Activated CD4-positive, alpha-beta T cell treated with anti-CD3 and anti-CD28 coated beads, Interleukin-2, amount 50 U/mL, for 16 hours (primary cell): ENCODE measurements at places on chromosomes 2 and 18.

- DNase-seq = no peak
Observed at GRCh38 chr2:20625491-20626391, 25.2 kb downstream of the HS1BP3 start.

DNA sequence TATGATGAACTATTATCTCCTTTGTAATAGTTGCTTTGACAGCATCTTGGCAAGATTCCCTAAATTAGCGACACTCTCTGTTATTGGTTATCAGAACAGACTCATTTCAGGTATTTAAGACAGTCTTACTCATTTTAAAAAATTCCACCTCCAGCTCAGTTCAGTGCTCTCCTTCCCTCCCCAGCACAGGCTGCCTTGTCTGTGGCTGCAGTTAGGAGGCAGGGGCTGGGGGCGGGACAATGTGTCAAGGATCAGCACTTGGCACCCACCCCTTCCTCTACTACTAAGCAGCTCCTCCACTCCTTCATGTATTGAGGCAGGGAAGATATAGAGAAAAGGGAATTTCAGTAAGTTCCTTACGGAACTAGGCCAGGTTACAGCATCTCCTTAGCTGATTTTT lies 85.0 kb downstream of the VSNL1 start:
- no peak for DNase-seq

- DNase-seq = peak; percentile 26
Observed at GRCh38 chr18:1585881-1586488, 681.3 kb downstream of the ADCYAP1 start.

DNA sequence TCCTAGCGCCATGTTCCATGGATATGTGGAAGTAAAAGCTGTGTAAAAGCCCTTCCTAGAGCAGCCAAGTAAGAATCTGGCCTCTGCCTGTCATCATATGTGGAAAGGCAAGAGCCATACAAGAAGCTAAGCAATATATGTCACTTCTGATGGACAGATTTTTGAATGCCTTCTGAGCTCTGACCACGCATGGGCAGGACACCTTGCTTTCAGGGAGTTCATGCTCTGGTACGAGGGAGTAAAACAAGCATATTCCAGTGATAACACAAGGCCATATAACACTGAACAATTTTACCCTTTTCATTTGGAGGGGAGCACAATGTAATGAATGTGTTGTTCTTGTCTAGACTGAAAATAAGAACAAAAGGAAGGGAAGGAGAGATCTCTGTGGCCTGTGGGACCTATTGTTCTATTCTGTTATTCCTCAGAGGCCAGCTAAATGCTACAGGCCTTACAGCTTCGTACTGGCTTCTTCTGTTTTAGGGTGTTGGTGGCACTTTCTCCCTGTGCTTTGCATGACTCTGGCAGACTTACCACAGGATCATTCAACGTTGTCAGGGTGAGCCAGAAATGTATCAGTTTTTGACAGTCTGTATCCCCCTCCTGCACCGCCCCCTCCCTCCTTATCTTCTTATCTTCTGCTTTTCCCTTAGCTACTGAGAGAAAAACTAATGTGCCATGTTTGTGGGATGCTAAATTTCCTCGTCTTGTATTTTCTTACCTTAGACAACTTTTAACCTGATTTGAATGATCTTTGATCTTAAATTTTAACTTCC lies 99.5 kb downstream of the MAP4K4 start:
- DNase-seq = no peak

GRCh38 chr2:59233920-59234319 lies 992.8 kb upstream of the FANCL start:
- no peak for DNase-seq

DNA sequence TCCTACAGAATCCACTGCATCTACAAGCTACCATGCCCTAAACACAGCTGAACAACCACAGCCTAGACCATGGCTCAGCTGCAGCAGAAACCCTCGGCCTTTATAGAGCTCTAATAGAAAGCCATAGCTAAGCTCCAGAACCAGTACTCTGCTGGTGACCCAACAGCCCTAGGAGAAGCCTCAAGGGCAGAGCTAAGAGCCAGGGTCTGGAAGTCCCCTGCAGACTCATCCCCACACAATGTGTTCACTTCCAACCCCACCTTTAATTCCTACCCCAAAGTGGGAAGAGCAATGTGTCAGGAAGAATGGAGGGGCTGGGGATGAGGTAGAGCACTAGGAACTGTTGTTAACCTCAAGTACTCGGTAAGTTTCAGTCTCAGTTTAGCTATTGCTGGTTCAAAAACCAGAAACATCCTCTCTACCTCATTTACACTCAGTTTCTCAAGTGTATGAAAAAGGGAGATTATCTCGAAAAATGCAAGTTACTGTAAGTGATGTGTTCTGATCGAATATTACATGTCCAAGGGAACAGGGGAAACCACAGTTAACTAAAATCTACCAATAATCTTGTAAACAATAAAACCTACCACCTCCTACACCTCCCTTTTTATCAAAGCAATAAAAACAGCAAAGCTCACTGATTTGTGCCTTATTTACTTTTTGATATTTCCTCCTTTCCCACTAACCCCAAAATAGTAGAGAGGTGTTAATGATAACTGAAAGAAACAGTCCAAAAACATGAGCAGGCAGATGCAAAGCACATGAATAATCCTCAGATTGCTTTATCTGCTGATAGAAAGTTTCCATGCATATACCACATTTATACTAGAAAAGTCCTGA lies 36.2 kb downstream of the THADA start:
- peak; percentile 84 for DNase-seq

GRCh38 chr2:233942731-233943130 lies 25.6 kb downstream of the TRPM8 start:
- DNase-seq = no peak

DNA sequence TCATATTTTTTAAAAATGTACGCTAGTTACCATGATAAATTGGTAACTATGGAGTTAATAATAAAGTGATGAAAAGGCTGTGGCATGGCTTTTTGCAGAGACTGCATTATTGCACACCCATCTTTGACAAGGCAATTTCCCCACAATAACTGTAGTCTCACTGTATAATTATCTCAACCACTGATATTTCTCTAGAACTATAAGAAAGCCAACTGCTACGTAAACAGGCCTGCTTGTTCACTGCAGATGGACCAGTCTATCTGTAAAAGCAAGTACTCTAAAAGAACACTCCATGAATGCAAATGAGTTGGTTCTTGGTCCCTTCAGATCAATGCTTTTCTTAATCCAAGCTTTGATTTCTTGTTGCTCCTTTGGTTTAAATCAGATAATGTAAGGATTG lies 218.7 kb downstream of the RBM43 start:
- no peak for DNase-seq

GRCh38 chr2:119196301-119197125 lies 27.1 kb upstream of the STEAP3 start:
- DNase-seq = no peak

DNA sequence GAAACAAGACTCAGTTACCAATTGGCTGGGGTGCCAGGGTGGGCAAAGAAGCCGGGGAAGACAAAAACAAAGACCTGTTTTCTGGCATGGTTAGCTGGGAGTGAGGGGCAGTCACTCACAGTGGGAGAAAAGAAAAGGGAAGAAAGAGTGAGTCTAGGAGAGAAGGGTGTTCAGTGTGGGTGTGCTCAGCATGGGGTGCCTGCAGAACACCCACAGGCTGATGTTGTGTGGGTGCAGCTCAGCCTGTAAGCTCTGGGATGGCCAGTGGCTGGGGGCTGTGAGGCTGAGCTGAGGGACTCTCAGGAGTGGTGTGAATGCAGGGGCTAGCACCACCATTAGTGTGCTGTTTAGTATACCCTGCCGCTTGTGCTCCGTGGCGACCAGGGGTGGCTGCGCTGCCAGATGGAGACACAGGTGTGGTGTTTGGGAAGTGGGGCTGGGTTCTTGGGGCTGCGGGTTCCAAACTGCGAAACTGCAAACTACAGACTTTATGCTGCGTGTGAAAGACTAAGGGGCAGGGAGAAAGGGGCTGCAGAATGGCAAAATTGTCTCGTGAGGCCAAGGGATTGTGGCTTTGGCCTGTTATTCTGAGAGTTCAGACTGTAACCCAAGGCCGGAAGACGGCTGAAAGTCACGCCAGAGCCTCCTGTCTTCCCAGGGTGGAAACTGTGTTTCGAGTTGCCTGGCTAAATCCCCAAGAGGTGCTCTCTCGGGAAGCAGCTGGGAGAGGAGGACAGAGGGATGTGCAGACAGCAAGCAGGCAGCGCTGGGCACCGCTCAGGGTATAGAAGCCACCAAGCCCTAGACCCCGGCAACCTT lies 156.3 kb downstream of the TTC32 start:
- no peak for DNase-seq

DNA sequence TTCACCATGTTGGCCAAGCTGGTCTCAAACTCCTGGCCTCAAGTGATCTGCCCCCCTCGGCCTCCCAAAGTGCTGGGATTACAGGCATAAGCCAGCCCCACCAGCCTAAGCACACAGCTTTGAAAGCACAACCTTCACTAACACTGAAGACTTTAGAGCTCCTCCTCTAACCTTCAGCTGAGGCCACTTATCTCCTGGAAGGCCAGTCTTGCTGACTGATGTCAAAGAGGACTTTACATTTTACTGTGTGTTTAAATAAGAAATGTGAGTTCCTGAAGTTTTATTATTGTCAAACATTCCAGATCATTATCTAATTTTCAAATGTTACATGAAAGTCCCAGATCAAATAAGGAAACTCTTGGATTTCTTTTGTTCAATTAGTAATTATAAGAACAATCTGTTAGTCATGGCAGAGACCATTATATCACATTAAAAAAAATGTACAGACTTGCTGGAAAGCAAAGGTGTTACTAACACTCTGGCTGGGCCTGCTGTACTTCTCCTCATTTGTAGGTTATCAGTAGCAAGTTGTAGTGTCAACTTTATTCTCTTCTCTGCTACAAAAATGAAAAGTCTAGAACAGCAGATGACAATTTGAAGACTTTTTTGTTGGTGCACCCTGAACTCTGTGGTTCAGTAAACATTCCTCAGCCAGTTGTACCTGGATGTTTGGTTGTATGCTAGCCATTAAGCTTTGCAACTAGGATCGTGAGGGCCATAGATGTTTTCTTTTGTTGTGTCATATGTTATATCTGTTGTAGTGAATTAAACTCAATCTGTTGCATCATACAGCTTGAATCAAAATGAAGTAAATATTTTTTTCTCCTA lies 80.0 kb downstream of the AOX1 start:
- no peak for DNase-seq

GRCh38 chr18:79639072-79639829 lies 40.4 kb upstream of the CTDP1 start:
- DNase-seq = no peak

DNA sequence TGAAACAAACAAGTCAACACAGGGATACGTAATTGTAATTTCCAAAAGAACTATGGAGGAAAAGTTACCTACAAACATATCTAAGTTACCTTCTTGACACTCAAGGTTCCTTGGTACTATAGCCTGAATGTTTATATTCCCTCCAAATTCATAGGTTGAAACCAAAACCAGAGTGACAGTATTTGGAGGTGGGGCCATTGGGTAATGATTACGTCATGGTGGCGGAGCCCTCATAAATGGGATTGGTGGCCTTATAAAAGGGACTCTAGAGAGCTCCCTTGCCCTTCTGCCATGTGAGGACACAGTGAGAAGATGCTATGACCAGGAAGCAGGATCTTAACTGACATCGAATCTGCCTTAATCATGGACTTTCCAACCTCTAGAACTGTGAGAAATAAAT lies 87.3 kb downstream of the PMAIP1 start:
- no peak for DNase-seq

DNA sequence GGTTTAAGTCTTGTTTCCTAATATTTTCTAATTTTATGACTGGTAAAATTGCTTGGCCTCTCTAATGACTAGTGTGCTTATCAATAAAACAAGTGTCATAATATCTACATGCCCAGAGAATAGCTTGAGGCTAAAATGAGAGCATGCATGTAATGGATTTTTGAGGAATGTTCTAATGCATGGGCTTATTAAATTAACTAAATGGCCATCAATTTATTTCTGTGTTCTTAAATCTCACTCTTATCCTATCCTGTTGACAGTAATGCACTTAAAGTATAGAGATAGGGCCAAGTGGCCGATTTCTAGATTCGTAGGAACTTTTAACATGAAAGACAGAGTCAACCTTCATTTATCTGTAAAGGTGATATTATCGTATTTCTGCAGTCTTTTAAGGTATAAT lies 252.4 kb upstream of the COL3A1 start:
- DNase-seq = no peak

DNA sequence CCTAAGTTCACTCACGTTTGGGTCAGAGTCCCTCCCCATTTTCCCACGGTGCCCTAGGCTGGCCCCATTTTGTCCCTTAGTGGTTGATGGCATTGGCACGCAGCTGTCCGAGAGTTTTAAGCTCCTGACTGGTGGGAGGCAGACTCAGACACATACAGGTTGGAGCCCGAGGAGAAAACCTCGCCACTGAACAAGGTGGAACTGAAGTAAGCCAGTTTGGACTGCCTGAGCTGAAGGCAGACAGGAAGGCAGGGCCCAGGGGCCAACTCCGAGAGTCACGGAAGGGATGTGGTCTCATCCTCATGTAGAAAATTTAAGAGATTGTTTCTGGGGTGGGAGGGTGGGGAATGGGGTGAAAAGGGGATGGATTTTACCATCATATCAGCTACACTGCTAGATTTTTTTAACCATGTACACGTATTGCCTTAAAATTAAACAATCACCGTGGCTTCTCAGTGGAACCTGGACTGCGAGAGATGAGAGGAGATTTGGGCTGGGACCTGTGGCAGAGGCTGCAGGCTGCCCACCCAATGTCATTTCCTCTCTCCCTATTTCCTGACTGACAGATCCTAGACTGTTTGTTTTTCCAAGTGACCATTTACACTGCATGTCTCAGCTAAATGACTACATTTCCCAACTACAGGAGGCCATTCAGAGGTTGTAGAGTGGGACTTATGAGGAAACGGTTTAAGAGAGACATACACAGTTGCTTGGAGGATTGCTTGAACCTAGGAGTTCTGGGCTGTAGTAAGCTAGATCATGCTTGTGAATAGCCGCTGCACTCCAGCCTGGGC lies 19.4 kb upstream of the NMUR1 start:
- DNase-seq = no peak

GRCh38 chr18:27447451-27447881 lies 262.4 kb upstream of the CHST9 start:
- DNase-seq = no peak

DNA sequence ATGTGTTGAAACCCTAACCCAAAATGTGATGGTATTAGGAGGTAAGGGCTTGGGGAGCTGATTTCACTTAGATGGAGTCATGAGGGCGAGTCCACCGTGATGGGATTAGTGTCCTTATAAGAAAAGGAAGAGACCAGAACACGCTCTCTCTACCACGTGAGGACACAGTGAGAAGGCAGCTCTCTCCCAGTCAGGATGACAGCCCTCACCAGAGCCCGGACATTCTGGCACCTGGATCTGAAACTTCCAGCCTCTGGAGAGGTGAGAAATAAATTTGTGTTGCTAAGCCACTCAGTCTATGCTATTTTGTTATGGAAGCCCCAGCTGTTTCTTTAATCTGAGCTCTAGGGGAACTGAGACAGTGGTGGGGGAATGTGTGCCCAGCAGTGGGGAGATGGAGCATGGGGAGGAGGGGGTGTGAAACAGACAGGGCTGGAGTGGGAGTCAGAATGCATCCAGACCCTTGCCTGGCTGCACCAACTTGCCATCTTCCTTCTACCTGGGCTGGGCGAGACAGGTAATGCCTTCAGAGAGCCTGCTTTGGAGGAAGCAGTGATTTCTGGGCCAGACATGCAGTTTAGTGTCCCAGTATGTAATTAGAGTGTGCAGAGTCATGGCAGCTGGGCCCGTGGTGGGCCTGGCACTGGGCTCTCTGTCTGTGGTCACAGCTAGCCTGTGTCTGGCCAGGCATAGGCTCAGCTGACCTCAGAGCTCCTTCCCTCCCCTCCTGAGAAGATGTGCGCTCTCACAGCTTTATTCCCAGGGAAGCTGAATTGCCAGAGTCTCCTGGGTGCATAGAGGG lies 38.1 kb downstream of the RHOB start:
- DNase-seq = no peak
